ENCODE measurements at places on chromosomes 7 and 10.
A peak's percentile ranks its signal among the peaks of the same experiment; 100 is the strongest.

- DNase-seq, result peak; percentile 61
Observed at GRCh38 chr10:132571650-132572544, 34.3 kb downstream of the INPP5A start.

- DNase-seq, result peak; percentile 3
Observed at GRCh38 chr7:4282434-4283223, 399.5 kb upstream of the FOXK1 start.

DNA sequence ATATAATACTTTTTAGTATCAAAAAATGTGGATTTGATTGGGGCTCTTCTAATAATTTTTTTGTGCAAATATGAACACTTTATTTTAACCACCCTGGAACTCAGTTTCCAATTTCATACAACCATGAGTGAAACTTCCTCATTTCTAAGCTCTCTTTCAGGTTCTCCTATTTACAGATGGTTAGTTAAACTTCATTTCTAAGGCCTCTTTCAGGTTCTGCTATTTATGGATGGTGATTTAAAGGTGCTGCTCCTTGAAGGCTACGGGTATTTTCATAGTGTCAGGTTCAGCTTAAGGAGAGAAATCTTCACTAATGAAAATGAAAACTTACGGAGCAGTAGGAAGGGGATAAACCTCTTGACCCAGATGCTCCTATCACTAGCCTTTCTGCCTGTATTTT, 568.3 kb downstream of the KIF20B start:
- DNase-seq, result no peak

DNA sequence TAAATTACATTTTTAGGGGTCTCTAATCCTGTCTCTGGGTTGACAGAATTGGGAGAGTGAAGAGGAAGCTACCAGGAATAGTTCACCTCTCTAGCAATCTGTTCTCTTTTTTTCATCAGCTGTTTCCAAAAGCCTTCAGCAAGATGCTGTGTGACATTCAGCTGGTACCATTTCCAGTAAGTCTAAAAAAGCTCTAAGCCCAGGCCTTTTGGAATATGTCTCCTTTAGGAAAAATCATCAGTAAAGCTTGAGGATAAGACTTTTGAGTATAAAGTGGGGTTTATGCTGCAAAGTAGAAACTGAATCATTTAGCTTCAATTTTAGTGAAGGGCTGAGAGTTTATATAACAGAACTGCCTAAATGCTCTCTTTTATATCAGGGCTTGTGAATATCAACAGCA, 81.5 kb downstream of the CCNY start:
- no peak for DNase-seq

GRCh38 chr7:135313971-135314370, 80.3 kb downstream of the STRA8 start:
- no peak for DNase-seq

GRCh38 chr7:36473454-36474282, 84.0 kb downstream of the ANLN start:
- DNase-seq, result peak; percentile 30

- DNase-seq, result peak; percentile 68
Observed at GRCh38 chr10:60032723-60033122, 126.4 kb upstream of the CCDC6 start.

- no peak for DNase-seq
Observed at GRCh38 chr7:69789563-69789962, 191.3 kb downstream of the AUTS2 start.

- DNase-seq, result no peak
Observed at GRCh38 chr7:42972699-42973500, 40.7 kb downstream of the MRPL32 start.

DNA sequence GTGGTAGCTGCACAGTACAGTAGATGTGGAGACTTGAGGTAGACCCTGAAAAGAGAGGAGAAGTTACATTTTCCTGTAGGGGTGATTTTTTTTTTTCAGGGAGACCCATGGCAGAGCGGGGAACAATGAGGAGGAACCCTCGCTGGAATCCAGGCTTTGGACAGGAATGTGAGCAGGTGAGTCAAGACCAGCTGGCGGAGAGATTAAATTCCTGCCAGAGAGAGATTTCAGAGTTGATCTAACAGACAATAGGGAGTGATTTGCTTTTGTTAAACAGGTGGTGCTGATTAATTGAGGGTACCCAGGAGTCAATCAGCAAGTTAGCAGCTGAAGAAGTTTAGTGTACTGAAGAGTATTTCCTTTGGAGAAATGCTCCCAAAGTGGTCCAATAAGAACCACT, 41.6 kb upstream of the MINDY3 start:
- DNase-seq, result no peak

- no peak for DNase-seq
Observed at GRCh38 chr10:52216852-52217251, 97.2 kb upstream of the DKK1 start.

DNA sequence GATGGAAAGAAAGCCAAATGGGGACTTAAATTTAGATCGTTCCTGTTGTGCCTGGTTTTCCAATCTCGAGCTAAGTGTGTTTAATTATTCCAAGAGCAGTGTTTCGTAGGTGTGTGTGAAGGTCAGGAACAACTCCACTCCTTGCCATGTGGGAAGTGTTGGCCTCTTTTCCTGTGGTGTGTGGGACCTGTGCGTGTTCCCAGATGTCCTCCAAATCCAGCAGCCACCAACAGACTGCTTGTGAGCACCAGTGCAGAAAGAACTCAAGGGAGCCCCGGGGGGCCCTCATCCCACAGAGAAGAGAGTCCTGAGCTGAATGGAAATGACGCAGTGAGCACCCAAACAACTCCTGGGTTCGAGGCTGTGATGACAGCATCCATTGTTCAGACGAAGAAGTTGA, 227.7 kb downstream of the TMEM178B start:
- no peak for DNase-seq

GRCh38 chr10:110501142-110501937, 3.6 kb downstream of the DUSP5 start:
- peak; percentile 92 for DNase-seq

DNA sequence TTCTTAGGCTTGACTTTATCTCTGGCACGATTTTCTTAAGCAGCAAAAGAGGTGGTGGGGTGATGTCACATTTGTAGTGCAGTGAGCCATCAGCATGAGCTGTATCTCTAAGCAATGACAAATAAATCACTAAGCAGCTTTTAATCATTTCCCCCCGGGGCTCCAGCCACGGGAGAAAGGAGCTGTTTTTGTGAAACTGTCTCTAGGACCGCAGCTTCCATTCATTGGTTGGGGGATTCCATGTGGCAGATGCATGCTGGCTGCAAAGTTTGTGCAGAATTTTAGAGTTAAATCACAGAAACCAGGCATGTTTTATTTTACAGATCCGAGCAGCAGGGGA, 464 bp downstream of the KIAA1217 start:
- no peak for DNase-seq

Measured in NCI-H460 (cell line).